ENCODE measurements at places on chromosomes 4 and X.

GRCh38 chr4:917466-917865, 14.7 kb downstream of the GAK start:
- no peak for DNase-seq

- no peak for DNase-seq
Measured at GRCh38 chr4:174189392-174190015, 94.0 kb downstream of the FBXO8 start.

DNA sequence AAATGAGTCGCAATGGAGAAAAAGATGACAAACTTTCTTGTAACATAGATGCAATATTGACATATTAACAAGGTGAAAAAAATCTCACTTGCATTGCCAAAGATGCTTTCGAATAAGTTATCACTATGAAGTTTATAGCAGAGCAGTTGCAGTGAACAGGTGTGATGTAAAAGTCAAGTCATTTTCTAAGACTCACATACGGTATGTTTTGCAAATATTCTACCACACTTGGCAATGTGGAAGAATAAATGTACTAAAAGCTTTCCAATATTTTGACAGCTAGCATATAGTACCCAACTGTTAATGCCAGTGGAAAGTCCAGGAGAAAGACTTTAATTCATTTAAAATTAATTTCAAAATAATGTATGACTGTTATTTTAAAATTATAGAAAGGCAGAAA, 76.5 kb downstream of the GALNTL6 start:
- no peak for DNase-seq

GRCh38 chr4:21211846-21212245, 511.6 kb downstream of the PACRGL start:
- no peak for DNase-seq

DNA sequence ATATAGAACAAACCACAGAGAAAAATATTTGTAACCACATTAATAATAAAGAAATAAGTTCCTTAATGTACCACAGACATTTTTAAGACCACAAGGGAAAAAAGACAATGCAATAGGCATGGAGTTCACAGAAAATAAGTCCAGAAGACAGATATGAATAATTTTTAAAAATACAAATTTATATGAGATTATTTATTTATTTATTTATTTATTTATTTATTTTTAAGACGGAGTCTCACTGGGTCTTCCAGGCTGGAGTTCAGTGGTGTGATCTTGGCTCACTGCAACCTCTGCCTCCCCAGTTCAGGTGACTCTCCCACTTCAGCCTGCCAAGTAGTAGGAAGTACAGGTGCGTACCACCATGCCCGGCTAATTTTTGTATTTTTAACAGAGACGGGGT, 53.7 kb downstream of the THAP9 start:
- DNase-seq = no peak

DNA sequence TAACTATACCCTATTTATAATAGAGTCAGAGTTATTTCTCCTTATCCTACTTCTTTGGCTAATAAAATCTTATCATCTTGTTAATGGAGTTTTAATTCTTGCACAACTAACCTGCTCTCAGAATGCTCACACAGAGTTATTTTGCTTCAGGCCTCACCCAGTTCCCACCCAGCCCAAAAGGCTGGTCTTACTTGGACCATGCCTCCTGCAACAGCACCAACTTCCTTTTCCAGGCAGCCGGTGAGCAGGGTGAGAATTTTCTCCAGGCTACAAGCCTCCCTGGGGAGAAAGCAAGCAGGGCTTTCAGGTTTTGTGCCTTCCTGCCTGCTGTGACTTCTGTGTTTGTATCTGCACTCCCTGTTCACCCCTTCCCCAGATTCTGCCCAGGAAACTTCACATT, 29.1 kb upstream of the BANK1 start:
- DNase-seq = peak; percentile 53

- DNase-seq = no peak
Measured at GRCh38 chr4:70958681-70959080, 34.8 kb upstream of the DCK start.

GRCh38 chrX:41512394-41512793, 65.3 kb downstream of the NYX start:
- no peak for DNase-seq

GRCh38 chr4:137180349-137180748, 351.9 kb downstream of the PCDH18 start:
- no peak for DNase-seq

DNA sequence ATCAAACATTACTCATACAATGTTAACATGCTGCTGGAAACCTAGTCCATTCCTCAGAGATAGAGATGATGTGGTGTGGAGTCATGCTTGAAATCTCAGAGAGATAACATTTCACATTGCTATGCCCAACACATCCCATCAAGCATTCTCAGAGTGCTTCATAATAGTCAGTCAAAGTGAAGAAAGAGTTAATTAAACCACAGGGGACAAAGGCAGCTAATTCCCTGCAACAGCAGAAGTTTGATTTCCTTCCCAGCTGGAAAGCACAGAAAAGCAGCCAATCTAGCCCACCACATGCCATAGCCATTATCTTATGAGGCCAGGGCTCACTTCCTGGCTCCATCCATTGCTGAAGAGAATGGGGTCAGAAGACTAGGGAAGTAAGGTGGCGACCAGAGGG, 8.9 kb downstream of the KDR start:
- DNase-seq = no peak

DNA sequence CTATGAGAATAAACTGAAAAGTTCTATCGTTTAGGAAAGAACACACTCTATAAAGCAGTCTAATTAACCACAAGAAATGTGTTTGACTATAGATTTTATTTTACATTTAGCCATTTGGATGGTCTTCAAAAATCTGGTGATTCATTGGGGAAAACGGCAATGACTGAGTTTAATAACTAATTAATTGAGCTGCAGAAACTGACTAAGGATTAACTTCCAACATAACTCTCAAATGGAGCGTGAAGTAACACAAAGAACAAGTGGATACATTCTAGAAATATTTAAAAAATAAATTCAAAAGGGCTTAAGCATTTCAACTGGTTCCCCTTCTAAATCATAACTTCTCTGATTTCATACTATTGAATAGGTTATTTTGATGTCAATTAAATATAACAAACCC, 1582.4 kb downstream of the PCDH18 start:
- DNase-seq = no peak

DNA sequence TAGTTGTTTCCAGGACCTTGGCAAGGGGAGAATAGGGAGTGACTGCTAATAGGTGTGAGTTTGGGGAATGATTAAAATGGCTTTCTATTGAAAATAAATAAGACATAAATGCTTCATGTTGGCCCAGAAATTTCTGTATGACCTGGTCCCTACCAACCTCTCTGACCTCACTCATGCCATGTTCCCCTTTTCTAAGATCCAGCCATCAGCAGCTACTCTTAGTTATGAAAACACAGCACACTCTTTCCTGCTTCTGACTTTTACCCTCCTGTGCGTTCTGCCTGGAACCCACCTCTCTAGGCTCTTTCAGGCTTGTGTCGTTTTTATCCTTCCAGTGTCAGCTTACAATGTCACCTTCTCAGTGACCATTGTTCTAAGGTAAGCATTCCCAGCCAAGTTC, 14.8 kb upstream of the CXCL5 start:
- no peak for DNase-seq

GRCh38 chrX:46376246-46376885, 168.9 kb downstream of the ZNF674 start:
- DNase-seq = no peak

- no peak for DNase-seq
Measured at GRCh38 chr4:61619528-61619927, 419.4 kb downstream of the ADGRL3 start.

GRCh38 chr4:101089168-101089567, 258.2 kb downstream of the PPP3CA start:
- no peak for DNase-seq

DNA sequence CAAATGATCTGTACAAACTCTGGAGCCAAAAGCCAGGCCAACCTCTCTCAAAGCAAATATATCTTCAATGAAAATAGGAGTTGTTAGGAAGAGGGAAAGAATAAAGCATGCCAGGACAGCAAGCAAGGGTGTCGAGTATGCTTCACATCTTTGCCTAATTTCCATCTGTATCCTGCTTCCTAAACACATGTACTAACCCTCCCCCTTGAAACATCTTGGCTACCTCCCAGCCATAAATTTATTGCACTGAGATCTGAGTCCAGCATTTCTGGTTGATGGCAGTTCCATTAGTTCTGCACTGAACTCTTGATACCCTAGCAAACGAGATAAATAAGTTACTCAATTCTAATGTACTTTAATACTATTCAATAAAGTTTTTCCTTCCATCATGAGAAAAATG, 430.5 kb upstream of the TRAM1L1 start:
- DNase-seq = no peak

DNA sequence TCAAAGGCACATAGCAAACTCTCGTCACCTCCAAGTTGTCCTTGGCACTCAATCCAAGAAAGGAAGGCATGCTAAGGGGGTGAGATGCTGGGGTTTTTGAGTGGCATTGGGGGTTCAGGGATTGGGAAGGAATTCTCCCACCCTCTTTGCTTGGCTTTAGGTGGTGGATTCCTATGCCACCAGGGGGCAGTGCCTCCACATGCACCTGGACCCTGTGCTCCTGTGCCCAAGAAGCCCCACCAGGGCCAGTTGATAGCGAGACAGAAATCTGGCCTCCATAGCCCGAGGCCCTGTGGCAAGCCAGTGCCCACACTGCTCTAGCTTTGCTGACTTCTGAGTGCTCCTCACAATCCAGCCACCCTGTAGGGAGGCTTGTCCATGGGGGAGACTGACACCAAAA, 2.0 kb upstream of the FATE1 start:
- no peak for DNase-seq

GRCh38 chr4:10504570-10505179, 47.4 kb upstream of the ZNF518B start:
- DNase-seq = no peak

- no peak for DNase-seq
Measured at GRCh38 chrX:12567857-12568256, 223.4 kb upstream of the PRPS2 start.

- DNase-seq = no peak
Measured at GRCh38 chr4:165331359-165331758, 3.9 kb downstream of the MSMO1 start.

DNA sequence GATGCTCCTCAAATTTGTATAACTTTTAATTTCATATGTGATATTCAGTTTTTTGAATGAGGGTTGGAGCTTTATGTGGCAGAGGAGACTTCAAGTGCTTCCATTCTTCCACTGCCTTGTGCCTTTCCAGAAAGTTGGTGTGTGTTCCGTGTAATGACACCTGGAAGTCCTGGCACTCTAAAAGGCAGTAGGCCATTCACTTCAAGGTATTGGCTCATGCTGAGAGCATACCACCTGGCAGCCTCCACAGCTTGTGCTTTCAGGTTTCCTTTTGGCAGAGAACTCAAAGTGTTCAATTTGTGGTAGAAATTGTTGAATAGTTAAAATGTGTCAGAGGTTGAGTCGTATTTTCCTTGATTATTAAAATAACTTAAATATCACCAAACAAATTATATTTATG, 49.6 kb downstream of the GRIA2 start:
- DNase-seq = no peak
